ENCODE measurements at places on chromosomes 11 and 22.
A peak's percentile ranks its signal among the peaks of the same experiment; 100 is the strongest.

DNA sequence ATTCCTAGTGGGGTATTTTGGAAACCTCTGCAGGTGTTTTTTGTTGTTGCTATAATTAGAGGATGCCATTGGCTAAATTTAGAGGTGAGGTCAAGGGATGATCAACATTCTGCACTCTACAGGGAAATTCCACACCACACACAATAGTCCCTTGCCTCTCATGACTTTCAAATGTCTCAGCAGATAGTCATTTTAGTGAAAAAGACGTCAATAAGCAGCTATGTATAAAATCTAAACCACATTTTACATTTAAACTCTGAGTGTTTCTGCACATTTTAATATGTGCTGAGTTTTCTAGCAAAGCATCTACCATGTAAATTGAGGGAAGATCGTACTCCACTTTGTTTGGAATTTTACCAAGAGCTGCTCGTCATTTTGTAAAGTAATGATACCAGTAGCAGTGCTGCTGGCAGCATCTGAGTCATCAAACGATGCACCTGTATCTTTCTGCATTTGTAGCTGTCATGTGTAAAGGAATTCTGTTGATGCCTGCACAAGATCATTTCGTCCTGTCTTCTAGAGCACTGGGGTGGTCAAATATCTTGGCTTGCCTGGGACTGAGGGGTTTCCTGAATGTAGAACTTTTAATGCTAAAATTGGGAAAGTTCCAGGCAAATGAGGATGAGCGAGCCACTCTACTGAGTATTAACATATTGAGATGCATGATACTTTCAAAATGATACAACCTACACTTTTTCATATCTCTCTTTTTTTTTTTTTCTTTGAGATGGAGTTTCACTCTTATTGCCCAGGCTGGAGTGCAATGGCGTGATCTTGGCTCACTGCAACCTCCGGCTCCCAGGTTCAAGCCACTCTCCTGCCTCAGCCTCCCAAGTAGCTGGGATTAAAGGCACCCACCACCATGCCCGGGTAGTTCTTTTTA is 414.5 kb upstream of the SYN3 start:
- DNase-seq: peak; percentile 52

DNA sequence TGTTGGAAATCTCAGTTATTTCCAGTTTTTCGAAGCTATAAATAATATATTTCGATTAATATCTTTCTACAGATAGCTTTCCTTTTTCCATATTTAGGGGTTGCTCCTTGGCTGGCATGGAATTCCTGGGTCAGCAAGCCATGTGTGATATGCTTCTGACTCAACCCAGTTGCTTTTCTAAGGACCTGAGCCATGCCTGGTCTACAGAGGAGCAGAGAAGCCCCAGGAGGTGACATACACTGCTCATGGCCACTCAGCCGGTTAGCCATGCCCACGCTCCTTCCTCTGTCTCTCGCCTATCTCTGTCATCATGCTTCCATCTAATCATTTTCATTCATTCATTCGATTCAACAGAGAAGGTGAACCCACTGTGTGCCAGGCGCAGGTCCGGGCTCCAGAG is 23.2 kb upstream of the PDGFB start:
- no peak for DNase-seq

- no peak for DNase-seq
These were observed 99.7 kb upstream of the SYT13 start for GRCh38 chr11:45385844-45386243.

GRCh38 chr11:61054513-61054912 is 47.8 kb upstream of the CD5 start:
- no peak for DNase-seq

GRCh38 chr11:47004595-47005033 is 68.1 kb downstream of the CSTPP1 start:
- DNase-seq: peak; percentile 99

GRCh38 chr11:17894929-17895658 is 117.8 kb downstream of the SERGEF start:
- no peak for DNase-seq

GRCh38 chr11:30635401-30635989 is 49.3 kb upstream of the MPPED2 start:
- peak; percentile 43 for DNase-seq

GRCh38 chr11:19557720-19558140 is 154.9 kb upstream of the NAV2 start:
- DNase-seq: peak; percentile 72

DNA sequence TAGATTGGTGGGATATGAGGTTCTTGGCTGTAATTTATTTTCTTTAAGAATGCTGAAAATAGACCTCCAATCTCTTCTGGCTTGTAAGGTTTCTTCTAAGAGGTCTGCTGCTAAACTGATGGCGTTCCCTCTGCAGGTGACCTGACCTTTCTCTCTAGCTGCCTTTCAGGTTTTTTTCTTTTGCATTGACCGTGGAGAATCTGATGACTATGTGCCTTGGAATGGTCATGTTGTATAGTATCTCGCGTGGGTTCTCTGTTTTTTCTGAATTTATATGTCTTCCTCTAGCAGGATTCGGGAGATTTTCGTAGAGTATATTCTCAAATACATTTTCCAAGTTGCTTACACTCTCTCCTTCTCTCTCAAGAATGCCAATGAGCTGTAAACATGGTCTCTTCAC is 122.2 kb downstream of the DDX10 start:
- DNase-seq: no peak

DNA sequence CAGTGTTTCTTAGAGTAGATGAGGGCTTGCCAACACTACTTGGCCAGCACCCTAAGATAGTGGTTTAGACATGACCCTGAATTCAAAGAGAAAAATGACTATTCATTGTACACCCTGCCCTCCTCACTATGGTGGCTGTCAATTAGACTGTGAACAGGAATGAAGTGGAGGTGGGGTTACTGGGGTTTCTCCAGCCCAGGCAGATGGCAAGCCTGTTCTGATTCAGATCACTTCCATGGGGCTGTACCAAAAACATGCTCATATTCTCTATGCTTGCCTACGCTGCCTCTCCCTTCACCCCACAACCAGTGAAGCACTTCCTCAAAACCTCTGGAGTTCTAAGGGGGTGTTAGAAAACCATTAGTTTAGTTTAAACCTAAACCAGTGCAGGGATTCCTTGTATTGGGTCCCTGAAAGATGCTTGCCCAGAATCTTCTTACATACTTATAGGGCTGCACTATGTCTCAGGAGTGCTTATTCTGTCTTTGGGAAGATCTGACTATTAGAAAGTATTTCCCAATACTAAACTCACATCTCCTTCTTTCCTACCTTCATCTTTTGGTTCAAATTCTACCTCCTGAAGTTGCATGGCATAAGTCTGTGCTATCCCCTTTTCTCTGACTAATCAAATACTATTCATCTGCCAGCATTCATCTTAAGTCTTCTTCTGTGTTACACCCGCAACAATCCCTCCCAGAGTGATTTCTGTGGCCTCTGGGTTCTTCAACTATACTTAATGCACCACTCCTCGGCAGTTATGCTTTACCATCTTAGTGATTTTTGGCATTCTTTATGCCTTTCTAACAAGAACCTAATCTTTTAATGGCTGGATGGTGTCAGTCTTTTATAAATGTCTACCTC is 71.8 kb downstream of the ATG16L2 start:
- no peak for DNase-seq

DNA sequence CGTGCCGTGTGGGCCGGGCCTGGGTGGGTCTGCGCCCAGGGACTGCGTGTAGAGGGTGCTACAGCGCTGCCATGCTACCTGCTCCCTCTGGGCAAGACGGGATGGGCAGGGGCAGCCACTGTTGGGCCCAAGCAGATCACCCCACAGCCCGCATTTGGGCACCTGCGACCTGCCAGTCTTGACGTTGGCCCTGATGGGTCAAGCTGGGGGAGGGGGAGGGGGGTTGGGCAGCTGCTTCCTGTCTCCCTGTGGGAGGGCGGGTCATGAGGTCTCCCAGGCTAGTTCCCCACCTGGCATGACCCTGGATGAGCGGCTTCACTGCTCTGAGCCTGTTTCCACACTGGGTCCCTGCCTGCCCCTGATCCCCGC is 2.8 kb upstream of the RPS19BP1 start:
- no peak for DNase-seq

DNA sequence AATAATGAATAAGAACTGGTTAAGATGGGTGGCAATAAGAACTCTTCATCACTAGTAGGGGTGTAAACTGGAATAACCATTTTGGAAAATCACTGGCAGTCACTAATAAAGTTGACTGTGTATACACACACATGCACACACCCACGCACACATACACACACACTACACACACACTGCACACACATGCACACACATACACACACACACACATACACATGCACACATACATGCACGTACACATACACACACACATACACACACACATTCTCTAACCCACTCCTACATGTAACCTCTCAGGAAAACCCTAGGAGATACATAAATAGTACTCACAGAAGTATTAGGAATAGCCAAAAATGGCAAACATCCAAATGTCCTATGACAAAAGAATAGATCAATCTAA is 406.5 kb upstream of the SYN3 start:
- DNase-seq: no peak

- DNase-seq: peak; percentile 92
These were observed 48.9 kb downstream of the TRIOBP start for GRCh38 chr22:37745548-37746365.

DNA sequence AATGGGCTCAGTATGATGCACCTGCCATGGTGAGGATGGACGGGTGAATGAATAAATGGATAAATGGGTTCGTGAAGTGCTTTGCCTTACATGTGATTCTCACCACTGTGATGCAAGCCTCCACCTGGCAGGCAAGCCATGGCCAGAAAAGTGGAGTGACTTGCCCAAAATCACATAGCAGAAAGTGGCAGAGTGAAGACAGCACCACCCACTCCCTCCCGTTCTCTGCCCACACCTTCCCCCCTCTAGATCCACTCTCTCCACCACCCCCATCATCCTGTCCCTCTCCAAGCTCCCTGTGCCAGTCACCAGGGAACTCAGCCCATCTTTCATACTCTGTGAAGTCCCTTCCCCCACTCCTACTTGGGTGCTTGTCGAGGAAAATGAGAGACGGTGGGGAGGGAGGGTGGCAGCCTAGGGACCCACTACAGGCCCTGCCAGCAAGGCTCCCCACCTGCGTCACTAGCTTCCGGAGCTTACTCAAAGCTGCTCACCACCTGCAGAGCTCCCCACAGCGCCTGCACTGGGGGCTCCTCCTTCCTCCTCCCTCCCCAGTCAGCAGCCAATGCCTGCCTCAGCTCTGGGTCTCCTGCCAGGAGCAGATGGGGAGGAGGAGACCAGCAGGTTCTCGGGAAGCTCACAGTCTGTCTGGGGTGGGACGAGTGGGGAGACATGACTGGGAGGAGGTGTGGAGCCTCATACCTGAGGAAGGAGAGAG is 82.3 kb downstream of the PDE2A start:
- no peak for DNase-seq

DNA sequence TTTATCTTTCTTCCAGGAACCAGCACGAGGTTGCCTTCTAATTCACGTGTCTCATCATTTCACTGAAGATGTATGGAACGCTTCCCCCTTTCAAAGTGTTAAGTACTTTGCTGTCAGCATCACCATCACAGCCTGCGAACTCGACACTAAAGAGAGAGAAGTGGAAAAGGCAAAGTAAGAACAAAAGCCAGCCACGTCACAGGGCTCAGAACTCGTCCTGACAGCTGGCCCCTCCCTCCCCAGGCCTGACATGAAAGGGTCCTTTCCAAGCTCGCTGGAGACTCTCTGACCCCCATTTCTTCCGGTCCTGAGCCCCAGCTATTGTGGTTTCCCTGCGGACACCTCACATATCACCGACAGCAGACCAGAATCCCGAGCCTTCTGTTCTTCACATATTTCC is 177.8 kb upstream of the NTM start:
- no peak for DNase-seq

- peak; percentile 49 for DNase-seq
These were observed 5.1 kb upstream of the P2RX6 start for GRCh38 chr22:21009638-21010425.

GRCh38 chr22:18021431-18021830 is 2.9 kb downstream of the MICAL3 start:
- peak; percentile 10 for DNase-seq
